CD4-positive, alpha-beta T cell treated with Interleukin-1 beta for 1 hour (primary cell): ENCODE measurements at places on chromosomes 4 and X.

- no peak for DNase-seq
Observed at GRCh38 chr4:158461336-158461735, 60.3 kb upstream of the RXFP1 start.

DNA sequence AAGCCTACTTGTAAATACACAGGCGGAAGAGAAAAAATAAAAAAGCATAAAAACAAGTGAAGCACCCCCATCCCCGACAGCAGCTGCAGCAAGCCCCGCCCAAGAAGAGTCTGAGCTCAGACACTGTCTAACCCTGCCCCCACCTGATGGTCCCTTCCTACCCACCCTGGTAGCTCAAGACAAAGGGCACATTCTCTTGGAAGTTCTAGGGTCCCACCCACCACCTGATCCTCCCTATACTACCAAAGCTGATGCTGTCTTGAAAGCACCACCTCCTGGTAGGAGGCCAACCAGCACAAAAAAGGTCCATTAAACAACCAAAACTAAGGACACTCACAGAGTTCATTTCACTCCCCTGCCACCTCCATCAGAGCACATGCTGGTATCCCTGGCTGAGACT lies 308.2 kb downstream of the KLHL13 start:
- no peak for DNase-seq

DNA sequence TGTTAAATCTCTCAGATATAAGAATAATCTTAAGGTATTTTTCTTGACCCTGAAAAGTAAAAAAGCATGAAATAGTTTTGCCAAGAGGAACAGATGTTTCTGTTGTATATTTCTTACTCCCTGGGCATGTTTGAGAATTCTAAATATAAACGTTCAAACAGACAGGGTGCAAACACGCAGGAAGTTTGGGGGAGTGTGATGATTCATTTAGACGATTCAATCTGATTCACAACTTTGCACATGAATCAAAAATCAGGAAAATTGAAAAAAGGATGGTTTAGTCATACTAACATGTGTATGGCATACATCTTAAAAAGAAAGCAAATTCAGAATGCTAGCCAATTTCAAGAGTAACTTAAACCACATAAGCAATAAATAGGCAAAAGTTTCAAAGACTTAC lies 340.3 kb upstream of the GRID2 start:
- no peak for DNase-seq

GRCh38 chr4:2696423-2696822 lies 59.7 kb downstream of the TNIP2 start:
- DNase-seq = peak; percentile 74

GRCh38 chr4:151296227-151296626 lies 19.3 kb downstream of the PRSS48 start:
- no peak for DNase-seq

GRCh38 chr4:5366421-5366820 lies 315.1 kb downstream of the STK32B start:
- DNase-seq = no peak

DNA sequence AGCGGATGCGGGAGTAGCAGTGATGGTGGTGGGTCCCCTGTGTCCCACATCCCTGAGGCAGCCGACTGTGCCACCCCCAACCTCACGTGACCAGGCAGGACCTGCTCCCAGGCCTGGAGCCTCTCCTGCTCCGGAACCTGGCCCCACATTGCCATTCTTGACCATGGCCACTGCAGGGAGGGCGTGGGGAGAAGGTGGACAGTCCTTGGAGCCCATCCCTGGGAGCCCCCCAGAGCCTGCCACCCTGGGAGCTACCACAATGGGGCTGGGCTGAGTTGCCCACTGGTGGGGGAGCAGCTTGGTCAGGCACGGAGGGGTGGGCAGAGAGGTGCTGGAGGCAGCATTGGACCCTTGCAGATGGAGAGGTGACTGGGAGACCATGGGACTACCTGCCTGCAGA lies 36.8 kb downstream of the TMPRSS11A start:
- no peak for DNase-seq
